Myocyte (in vitro differentiated cells): ENCODE measurements at places on chromosomes 1 and 21.

DNA sequence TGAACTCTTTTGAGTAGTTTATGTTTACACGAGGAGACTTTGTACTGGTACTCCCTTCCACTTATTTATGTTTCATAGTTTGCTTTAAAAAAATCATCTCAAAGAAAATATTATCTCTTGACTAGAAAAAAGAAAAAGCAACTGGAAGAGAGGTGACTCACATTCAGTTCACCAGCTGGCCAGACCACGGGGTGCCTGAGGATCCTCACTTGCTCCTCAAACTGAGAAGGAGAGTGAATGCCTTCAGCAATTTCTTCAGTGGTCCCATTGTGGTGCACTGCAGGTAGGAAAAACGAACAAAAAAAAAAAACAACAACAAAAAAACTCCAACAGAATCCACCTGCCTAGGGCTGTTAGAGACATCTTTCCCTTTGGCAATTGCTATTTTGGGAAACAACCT is 102.9 kb downstream of the PTPRC start:
- DNase-seq, result peak; percentile 61

GRCh38 chr1:94218332-94218731 is 19.1 kb downstream of the ARHGAP29 start:
- no peak for DNase-seq

GRCh38 chr1:221335161-221336101 is 406.5 kb downstream of the DUSP10 start:
- DNase-seq, result peak; percentile 86

DNA sequence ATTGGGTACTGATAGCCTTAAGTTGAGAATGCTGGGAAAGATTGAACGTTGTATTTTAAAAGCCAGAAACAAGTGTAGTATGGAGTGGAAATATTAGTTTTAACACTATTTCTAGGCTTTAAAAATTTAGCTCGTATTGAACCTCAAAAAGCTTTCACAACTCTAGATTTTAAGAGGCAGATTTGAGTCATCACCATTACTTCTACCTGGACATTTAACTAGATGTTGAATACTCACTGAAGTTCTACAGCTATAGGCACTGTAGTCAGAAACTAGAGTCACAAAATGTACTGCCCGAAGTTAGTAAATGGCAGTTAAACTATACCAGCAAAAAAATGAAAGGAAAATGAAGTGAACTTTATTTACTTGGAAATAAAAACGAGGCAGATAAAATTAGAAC is 96.5 kb downstream of the NEK7 start:
- no peak for DNase-seq

GRCh38 chr21:34936883-34937563 is 112.1 kb downstream of the RUNX1 start:
- no peak for DNase-seq

DNA sequence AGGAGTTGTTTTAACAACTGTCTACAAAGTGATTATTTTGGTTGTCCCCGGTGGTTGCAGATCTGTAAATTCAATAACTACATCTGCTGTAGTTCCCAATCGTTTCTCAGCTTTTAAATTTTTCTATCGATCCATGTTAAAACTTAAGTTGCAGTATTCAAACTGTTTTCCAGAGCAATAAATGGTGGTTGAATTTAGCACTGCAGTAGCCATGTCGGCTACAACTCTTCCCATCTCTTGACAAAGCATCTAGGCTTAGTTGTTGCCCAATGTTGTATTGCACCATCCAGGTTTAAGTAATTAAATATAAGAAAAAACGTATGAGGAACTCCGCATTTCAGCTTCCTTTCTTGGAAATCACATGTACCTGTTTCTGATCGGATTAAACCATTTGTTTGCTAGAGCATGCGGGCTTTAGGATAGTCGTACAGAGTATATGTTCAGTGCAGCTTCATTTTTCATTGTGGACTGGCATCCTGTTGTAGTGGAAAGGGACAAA is 996 bp downstream of the CNIH4 start:
- DNase-seq, result no peak

- peak; percentile 75 for DNase-seq
Measured at GRCh38 chr1:54287176-54287650, 87.2 kb downstream of the MRPL37 start.
